ENCODE measurements at places on chromosomes 16 and 17.

DNA sequence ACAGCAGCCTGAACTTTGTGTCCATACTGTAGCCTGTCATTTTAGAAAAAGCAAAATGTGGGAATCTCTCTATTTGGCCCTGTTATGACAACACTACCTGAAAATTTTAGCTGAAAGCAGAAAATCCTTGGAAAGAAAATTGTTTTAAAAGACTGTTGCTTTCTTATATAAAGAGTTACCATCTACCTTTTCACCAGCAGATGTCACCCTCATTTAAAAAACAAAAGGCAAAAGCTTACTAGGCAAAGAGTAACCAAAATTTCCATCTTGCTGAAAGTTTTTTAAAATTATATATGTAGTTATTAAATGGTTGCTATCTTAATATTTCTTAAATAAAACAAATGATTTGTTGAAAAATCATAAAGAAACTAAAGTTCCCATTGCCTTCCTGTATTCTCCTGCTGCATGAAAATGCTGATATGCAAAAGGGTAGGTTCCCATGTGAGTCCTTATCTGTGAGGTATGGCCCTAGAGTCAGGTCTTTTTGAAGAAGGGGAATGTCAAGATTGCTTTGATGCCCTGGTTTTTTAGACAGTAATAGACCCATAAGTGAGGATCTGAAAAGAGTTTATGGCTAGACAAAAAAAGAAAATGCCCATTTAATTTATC lies 61.0 kb downstream of the TNRC6C start:
- DNase-seq, result no peak

- no peak for DNase-seq
Observed at GRCh38 chr16:87581857-87582215, 20.5 kb upstream of the JPH3 start.

DNA sequence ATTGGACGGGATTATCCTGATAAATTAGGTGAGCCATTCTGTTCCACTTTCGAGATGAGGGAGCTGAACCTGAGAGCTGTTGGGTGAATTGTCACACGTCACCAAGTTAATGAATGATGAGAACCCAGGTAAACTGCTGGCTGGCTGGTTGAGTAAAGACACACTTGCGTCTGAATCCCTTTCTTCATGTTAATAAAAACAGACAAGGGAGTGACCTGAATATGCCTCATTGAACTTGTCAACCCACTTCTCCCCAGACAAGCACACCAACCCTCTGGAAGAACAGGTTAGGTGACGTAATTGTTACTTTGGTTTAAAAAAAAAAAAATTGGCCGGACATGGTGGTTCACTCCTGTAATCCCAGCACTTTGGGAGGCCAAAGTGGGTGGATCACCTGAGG lies 400.9 kb upstream of the CDH5 start:
- no peak for DNase-seq

DNA sequence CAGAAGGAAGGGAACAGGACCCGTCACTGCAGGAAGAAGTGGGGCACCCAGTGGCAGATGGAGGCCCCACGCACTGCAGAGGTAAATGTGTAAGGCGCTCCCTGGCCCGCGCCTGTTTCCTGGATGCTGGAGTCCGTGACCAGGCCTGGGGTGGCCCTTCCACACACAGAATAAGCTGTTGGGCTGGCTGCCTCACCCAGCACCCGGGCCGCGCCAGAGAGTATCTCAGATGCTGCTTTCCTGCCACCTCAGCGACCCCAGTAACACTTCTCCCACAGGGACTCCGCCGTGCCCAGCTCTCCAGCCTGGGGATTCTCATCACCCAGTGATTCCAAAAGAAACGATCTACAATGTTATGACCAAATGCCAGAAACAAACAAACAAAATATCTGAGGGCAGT lies 1993.1 kb downstream of the TP53TG3F start:
- DNase-seq, result no peak

DNA sequence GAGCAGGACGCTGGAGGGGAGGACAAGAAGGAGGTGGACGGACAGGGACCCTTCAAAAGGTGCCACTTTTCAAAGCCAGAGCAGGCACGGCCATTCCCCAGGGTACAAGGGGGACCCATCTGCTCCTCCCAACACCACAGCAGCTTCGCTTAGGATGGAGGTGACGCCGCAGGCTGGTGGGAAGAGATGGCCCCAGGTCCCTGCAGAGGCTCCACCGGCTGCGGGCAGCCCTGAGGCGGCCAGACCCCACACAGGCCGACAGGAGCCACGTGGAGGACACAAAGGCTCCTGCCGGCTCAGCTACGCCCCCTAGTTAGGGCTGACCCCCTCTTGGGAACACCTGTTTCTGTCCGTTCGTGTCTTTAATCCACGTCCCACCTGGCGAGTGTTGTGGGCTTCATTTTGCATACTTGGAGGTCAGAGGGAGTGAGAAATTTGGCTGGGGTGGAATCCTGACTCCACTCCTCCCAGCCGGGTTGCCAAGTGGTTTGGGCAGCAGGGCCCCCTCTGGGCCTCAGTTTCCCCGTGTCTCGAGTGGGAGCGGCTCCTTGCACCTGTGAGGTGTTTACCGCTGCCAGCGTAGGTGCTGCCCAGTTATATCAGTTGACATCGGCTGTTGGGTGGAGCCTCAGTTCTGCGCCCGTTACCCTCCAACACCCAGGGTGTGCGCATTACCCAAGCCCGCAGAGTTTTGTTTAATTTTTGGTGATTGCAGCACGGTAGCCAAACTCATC lies 5.8 kb upstream of the FN3KRP start:
- no peak for DNase-seq

- peak; percentile 19 for DNase-seq
Observed at GRCh38 chr17:35160354-35161201, 13.0 kb downstream of the UNC45B start.

- no peak for DNase-seq
Observed at GRCh38 chr16:74320707-74321106, 24.1 kb downstream of the PSMD7 start.

DNA sequence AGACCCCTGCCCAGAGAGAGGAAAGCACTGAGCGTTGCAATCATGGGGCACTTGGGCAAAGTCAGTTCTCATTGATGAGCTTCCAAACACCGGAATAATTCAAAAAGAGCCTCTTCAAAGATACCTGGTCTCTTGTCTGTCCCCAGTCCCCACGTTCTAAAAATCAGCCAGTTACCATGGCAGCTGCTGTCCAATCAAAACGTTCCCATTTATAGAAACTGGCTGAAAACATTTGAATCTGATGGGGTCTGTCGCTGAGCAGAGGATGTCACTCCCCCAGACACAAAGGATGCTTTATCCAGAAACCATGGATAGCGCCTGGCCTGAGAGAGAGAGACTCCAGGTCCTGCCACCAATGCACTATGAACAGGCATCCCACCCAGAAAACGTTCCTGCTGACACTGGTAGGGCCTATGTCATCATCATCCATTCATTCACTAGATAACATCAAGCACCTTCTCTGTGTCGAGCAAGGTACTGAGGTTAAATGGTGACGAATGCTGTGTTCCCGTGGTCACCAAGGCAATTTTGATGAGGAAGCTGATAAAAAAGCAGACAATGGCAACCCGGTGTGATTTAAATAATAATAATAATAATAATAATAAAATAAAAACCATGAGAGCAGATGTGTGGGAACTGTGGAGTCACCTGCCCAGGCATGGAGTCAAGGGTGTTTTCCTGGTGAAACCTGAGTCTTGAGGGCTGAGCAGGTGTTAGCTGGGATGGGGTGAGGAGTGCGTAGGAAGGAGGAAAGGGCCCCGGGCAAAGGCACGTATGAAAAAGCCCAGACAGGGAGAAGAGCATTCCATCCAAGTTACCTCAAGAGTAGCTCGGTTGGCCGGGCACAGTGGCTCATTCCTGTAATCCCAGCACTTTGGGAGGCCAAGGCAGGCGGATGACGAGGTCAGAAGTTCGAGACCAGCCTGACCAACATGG lies 19.0 kb upstream of the CALB2 start:
- no peak for DNase-seq

GRCh38 chr16:1137604-1138003 lies 15.3 kb upstream of the CACNA1H start:
- DNase-seq, result no peak

GRCh38 chr16:35425270-35425669 lies 1965.9 kb downstream of the TP53TG3F start:
- DNase-seq, result no peak

DNA sequence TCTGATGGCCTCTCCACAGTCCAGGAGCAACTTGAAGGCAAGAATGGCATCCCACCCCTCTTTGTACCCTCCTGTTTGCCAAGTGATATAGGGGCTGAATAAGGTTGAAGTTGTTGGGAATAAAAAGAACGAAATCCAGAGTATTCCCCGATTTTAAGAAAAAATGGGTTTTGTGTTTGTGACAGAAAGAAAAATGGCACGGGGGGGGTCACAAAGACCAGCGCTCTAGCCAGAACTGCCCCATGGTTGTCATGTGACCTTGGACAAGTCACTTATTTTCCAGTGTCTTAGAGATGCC lies 1.7 kb upstream of the HEXIM1 start:
- no peak for DNase-seq

GRCh38 chr17:63024716-63025115 lies 58.7 kb downstream of the TANC2 start:
- no peak for DNase-seq

DNA sequence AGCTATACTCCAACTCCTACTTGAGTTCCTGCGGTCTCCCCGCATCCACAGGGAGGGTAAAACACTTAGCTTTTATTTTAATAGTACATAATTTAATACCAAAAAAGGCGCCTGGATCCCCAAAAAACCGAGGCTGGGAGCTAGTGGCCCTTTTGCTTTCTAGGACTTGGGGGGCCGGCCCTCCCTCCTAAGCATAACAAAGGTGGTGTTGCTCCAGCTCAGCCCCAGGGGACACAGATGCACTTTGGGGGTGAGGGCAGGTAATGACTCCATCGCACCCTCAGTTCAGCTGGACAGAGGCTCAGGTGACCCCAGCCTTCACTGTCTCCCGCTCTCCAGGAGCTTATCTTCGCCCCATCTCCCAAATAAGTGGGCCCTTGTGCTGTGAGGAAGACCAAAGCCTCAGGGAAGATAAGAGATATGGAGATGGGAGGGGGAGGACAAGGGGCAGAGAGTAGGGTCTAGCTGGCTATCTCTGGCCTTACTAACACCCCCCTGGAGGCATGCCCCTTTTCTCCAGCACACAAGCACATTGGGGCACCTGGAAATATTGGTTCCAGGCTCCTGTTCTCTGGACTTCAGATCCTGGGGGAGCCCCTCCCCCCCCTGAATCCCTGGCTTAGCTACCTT lies 2.8 kb upstream of the NHERF1 start:
- no peak for DNase-seq

DNA sequence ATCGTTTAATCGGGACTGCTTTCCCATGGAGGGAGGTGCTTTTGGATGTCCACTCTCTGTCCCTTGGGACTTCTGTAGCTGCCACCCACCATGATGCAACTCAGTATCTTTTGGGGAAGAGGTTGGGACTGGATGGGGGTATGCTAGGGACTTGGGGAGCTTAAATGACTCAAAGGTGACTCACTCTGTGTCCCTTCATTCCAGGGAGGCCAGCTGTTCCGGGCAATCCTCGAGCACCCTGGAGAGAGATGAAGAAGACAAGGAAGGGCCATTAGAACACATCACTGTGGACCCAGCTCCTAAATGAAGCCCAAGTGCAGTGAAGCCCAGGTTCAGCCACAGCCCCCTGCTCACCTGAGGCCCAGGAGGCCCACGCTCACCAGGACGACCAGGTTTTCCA lies 4.6 kb downstream of the COL1A1 start:
- DNase-seq, result no peak

GRCh38 chr16:10571354-10571753 lies 9.0 kb downstream of the EMP2 start:
- no peak for DNase-seq

GRCh38 chr16:3999479-4000325 lies 116.5 kb downstream of the ADCY9 start:
- DNase-seq, result no peak

DNA sequence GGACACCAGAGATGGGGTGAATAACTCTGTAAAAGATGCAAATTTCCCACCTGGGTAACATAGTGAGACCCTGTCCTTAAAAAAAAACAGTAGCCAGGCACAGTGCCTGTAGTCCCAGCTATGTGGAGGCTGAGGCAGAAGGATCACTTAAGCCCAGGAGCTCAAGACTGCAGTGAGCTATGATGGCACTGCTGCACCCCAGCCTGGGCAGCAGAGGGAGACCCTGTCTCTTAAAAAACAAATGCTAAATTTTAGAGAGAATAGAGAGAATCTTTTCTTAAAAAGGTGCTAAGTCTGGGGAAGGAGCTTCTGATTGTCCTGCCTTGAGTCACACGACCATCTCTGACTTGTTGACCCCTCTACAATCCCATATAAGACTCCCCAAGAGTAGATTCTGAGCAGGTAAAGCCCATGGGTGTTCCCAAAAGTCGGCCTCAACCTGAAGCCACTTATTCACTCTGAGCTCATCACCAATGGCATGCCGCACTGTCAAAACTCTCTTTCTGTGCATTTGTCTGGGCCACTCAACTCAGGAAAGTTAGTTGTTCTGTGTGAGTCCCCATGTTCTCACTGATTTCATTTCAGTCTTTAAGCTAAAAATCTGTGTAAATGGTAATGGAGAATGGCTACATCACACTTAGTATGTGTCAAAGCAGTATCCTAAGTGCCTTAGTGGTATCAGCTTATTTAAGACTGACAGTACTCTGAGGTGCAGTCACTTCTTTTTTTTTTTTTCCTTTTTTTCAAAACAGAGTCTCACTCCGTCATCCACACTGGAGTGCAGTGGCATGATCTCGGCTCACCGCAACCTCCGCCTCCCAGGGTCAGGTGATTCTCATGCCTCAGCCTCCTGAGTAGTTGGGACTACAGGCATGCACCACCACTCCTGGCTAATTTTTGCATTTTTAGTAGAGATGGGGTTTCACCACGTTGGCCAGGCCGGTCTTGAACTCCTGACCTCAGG lies 41.6 kb downstream of the PRKCB start:
- DNase-seq, result peak; percentile 2

DNA sequence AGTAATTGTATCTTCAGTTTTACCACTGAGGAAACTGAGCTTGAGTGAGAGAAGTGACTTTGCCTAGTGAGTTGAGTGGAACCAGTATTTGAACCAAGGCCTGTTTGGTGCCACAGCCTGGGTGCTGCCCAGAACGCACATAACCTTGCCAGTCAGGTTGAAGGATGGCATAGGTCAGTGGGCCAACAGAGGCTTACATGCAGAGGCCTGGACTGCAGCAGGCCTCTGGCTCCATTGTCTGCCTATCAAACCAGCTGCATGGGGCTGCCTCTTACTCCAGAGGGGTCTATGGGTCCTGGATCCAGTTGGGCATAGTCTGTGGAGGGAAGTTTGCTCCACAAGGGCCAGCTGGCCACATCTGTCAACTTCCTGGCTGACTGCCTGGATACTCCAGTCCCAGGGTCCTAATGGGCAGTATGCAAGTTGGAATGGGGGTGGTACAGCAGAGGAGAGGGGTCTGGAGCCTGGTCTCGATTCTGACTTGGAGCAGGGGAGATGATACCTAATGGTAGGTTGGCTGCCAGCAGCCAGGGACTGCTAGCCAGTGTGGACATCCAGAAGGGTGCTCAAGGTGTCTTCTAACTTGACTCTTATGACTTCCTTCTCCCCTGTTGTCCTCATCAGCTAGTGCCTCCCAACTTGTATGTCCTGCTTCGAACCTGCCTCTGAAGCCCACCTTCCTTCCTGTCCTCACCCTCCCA lies 11.1 kb upstream of the RNF112 start:
- DNase-seq, result no peak

GRCh38 chr17:50203086-50203485 lies 1.7 kb upstream of the COL1A1 start:
- DNase-seq, result no peak

- no peak for DNase-seq
Observed at GRCh38 chr17:65103896-65104295, 33.3 kb upstream of the RGS9 start.

GRCh38 chr17:70357190-70357589 lies 187.9 kb downstream of the KCNJ2 start:
- DNase-seq, result no peak
